GOT3 (cell line): ENCODE measurements at places on chromosomes 7 and 10.

DNA sequence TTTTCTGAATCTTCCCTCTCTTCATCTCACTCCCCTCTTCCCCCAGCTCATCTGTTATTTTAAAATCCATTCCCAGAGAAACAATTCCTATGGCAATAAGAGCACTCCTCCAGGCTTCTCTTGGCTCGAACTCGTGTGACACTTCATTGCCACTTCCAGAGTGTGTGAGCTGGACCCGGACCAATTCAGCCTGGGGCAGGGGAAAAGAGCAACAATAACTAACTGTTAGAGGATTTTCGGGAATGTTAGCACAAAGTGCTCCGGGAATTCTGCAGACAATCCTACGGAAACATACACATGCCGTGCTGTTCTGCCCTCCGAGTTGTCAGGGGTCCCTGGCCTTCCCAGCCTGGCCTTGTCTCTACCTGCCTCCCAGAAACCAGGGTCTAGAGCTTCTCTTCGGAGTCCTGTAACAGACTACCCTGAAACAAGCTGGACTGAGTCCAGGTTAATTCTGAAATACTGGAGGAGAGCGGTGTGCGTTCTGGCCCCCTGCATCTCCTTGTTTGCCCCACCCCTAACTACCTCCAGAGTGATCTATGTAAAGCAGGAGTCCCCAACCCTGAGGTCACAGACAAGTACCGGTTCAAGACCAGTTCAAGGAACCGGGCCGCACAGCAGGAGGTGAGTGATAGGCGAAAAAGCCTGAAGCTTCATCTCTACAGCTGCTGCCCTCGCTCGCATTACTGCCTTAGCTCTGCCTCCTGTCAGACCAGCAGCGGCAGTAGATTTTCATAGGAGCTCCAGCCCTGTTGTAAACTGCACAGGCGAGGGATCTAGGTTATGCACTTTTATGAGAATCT lies 11.3 kb downstream of the COL26A1 start:
- DNase-seq, result no peak

DNA sequence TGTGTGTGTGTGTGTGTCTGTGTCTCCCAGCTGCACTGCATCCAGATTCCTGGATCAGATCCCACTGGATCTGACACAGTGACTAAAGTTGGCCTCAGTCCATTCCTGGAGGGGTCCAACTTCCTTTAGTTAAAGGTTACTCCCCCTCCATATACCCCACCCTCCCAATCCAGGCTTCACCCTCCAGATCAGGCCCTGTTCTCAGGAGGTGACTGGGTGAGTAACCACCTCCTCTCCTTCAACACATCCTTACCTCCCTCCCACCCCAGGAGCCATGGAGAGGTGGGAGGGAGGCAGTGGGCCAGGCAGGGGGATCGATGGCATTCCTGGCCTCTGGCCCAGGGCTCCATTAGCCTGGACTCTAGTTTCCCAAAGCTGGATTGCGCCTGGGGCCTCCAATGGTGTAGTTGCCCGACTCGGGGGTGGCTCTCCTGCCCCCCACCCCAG lies 11.3 kb downstream of the KCNIP2 start:
- DNase-seq, result no peak

DNA sequence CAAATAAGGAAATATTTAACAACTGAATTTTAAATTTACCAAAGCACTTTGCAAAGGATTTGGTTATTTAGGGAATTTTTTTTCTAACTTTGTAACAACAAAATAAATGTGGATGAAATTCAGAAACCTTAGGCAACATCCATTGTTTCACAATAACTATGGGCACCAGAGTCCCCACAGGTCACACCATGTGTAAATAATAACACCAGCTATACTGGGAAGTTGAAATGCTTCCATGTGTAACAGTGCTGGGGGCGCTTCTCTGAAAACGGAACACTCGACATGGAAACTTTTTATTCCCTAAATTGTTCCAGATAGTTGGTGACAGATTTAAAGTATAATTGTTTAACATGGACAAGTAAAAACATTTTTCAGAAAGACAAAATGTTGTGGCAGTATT lies 818.6 kb downstream of the TNS3 start:
- no peak for DNase-seq

DNA sequence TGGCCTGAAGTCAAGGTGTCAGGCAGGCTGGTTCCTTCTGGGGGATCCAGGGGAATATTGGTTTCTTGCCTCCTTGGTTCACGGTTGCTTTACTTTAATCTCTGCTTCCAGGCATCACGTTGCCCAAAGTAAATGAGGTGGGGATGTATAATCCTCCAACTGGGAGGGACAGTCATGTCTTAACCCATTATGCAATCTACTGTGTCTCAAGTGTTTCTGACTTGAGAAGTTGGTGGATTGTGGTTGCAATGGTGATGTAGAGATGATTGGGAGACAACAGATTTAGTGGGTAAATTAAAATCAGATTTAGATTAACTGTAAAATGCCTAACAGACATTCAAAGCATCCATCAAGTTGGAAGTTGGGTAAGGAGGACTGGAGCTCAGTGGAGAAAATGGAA lies 32.7 kb downstream of the TBXAS1 start:
- DNase-seq, result no peak

GRCh38 chr10:29859521-29860130 lies 199.8 kb downstream of the JCAD start:
- no peak for DNase-seq

- no peak for DNase-seq
Observed at GRCh38 chr7:117530390-117530789, 50.6 kb downstream of the CFTR start.

DNA sequence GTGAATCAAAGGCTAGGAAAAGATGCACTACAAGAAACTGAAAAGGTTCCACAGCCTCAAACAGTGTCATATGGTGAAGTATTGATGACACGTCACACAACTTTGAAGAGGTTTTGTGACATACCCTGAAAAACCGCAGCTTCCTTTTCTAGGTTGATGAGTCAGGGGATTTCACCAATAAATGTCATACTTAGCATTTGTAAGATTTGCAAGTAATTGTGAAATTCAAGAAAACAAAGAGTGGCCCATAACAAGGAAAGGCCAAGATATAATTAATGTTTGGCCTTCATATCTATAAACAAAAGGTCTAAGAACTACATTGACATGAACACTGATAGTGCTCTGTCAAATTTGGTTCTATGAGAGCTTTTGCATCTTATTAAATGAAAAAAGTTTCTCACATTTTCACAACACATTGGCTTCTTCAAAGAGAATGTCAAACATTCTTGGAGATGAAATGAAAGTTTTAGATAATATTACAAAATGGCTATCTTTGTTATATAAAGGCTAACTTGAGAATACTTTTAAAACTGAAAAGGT lies 62.0 kb upstream of the NAMPT start:
- DNase-seq, result no peak

DNA sequence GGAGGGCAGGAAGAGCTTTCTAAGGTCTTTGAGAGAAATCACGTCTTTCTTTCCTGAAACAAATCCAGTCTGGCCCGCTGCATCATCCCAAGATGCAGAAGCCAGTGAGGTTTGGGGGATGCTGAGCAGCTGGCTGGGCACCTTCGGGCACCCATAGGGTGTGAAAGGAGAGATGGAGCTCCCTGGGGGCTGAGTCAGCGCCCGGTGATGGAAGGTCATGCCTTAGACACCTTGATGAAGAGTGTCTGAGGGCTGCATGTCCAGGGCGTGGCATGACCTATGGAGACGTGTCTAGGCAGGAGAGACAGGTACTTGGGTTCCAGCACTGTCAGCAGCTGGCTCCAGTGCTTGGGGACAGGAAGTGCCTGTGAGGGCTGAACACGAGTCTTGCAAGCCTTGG lies 88.3 kb downstream of the GOLGA7B start:
- no peak for DNase-seq

DNA sequence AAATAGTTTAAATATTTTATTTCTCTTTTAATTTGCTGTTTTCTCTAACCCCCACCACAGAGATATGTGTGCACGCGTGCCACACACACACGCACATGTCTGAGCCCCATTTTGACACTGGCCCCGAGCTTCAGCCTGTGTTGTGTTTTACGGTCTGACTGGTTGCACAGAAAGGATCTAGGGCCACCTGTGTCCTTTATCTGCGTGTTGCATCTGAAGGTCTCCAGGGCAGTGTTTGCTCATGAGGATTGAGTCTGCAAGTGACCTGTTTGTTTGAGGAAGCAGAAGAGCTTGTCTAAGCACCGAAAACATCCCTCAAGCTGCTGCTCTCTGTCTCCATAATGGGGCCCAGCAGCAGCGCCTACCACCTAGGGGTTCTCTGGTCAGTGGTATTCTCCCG lies 266.4 kb upstream of the LYZL1 start:
- no peak for DNase-seq

GRCh38 chr7:106561151-106561550 lies 99.8 kb downstream of the CCDC71L start:
- DNase-seq, result no peak
